ENCODE measurements at places on chromosomes 7 and 10.
A peak's percentile ranks its signal among the peaks of the same experiment; 100 is the strongest.

GRCh38 chr7:128197589-128197988 lies 43.5 kb upstream of the LEP start:
- no peak for DNase-seq

GRCh38 chr10:2256241-2256640 lies 518.9 kb upstream of the ADARB2 start:
- peak; percentile 1 for DNase-seq

DNA sequence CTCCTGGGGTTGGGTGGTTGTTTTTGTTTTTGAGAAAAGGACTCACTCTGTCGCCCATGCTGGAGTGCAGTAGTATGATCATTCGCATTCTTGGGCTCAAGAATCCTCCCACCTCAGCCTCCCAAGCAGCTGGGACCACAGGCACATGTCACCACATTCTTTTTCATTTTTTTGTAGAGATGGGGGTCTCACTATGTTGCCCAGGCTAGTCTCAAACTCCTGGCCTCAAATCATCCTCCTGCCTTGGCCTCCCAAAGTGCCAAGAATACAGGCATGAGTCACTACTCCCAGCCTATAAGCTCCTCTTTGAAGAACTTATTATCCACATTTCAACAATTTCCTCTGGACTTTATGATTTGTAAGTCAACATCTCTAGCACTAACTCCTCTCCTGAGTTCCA lies 102.7 kb downstream of the KMT2C start:
- DNase-seq = no peak

- no peak for DNase-seq
Measured at GRCh38 chr7:157502701-157503111, 165.9 kb downstream of the DNAJB6 start.

DNA sequence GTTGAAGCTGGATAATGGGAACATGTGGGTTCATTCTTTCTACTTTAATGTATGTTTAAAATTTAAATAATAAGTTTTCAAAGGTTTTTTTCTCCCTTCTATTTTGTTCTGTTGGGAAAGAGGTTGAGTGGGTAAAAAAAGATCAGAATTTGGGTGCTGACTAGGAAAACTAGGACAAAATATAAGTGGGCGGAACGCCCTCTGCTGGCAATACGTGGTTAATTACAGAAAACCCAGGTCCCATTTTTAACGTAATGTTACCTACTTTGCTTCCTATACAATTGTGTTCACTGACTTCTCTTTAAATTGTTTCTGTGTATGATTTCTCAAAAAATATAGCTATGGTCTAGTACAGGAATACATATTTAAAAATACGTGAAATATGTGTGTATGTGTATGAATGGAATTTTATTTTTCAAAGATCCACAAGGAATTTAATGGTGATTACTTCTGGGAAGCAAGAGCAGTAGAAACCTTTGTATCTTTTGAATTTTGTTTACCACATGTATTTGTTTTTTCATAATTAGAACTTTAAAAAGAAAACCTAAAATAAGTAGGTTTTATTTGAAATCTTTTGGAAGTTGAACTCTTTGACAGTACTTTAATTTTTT lies 8.7 kb downstream of the ECD start:
- DNase-seq = peak; percentile 24

DNA sequence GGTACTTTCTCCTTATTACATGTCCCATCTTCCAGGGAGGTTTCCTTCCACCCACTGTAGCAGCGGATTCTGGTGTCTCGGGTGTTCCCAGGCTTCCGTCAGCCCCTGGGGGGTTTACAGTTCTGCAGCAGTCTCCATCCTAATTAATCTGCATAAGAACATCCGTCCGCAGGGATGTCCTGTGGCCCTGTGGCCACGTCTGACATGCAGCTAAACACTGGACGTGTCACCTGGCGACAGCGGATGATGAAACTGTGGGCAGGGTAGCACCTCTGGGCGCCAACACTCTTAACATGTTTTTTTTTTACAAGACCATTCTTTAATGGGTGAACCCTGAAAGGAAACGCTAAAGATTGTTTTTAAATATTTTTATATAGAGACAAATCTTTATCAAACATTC lies 58.2 kb downstream of the DIP2C start:
- no peak for DNase-seq
